ENCODE measurements at places on chromosomes 12 and 14.

GRCh38 chr12:72974954-72975555, 702.9 kb downstream of the TRHDE start:
- DNase-seq = no peak

GRCh38 chr14:43692706-43693105, 814.4 kb downstream of the FSCB start:
- DNase-seq = no peak

DNA sequence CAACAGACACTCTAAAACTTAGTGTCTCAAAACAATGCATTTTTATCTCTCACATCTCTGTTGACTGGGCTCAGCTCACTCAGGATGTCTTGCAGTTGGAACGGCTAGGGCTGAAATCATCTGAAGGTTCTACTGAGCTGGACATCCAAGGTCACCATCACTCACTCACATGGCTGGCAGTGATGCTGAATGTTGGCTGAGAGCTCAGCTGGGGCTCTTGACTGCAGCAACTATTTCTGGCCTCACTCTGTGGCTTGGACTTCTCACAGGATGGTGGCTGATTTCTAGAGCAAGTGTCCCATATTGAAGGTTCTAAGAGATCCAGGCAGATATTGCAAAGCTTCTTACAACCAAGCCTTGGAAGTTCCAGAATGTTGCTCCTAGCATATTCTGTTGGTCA, 166.5 kb downstream of the ZFP36L1 start:
- no peak for DNase-seq

- DNase-seq = no peak
Observed at GRCh38 chr12:127811988-127812387, 455.0 kb upstream of the TMEM132C start.

DNA sequence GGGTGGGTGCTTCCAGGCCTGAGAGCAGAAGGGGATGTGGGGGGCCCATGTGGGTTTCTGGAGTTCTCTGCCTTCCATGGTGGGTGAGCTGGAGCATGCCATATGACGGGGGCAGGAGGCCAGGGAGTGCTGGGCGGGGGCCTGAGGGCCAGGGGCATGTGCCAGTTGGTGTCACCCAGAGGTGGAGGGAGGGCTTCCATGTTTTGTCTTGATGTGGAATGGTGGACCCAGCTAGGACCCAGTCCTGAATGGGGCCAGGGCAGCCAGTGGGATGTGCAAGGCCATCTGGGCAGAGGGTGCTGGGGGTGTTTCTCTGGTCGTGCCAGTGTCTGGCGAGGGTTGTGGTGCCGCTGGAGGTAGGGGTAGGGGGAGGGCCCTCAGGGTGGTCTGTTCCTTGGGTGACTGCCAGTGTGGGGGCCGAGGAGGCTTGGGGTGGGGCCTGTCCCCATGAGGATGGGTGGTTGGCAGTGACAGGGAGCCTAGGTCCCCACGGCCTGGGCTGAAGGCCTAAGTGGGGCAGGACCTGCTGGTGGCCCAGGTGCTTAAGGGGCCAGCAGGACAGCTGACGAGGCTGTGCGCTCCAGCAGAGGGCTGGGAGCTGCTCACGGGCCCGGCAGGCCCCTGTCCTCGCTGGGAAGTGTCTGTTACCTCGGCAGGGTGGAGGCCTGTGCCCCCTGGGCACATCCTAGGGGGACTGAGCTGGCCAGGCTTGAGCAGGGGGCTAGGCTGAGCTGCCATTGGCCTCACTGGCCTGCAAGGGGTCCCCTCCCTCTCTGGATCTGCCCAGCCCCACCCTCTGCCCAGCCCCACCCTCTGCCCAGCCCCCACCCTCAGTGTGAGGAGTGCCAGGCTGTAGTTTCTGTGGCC, 26.8 kb downstream of the CEP170B start:
- no peak for DNase-seq

DNA sequence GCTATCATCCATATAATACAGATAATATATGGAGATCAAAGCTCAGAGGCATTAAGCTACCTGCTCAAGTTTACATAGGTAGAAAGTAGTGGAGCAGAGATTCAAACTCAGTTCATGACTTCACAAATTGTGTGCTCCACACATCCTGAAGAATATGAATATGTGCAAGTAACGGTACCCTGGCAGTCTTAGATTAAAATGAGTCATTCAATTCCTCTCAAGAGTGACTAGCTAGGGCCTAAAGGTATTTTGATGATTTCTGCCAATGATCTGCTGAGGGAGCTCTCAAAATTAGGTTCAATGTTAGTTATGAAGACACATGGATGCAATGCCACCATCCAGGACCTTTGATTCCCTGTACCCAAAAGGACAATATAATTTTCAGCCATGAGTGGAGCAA, 58.9 kb downstream of the GRIP1 start:
- peak; percentile 16 for DNase-seq

- DNase-seq = peak; percentile 90
Observed at GRCh38 chr14:64758691-64759554, 54.7 kb downstream of the PLEKHG3 start.
